ENCODE measurements at places on chromosomes 6 and 20. TPM values are rescaled to one million over a fixed set of nuclear protein-coding genes. Genes with fewer than 3 reads are reported as not detected.

SEMG1 gene
- total RNA-seq: not detected

BTNL2 gene
- total RNA-seq: not detected

TMEM242 gene
- 5.7 TPM for total RNA-seq

KHDC1L gene
- not detected for total RNA-seq

CALHM4 gene
- total RNA-seq: not detected

NOX3 gene
- total RNA-seq: not detected

TTLL9 gene
- 0.16 TPM for total RNA-seq

SLC17A3 gene
- total RNA-seq: not detected

CDKAL1 gene
- 15.7 TPM for total RNA-seq

BANF2 gene
- total RNA-seq: not detected

FAM83B gene
- 0.16 TPM for total RNA-seq

CST2 gene
- total RNA-seq: not detected

SLC22A1 gene
- 1.1 TPM for total RNA-seq

TPD52L2 gene
- total RNA-seq: 95.0 TPM

BPIFB1 gene
- total RNA-seq: not detected

ADGB gene
- total RNA-seq: not detected

TMEM30A gene
- 120 TPM for total RNA-seq

UTRN gene
- total RNA-seq: 86.8 TPM

MMP24OS gene
- total RNA-seq: 41.6 TPM

HELZ2 gene
- total RNA-seq: 38.1 TPM

OTOR gene
- not detected for total RNA-seq

SLC32A1 gene
- total RNA-seq: not detected

ROMO1 gene
- total RNA-seq: 284 TPM

SH3BGRL2 gene
- total RNA-seq: 2.7 TPM

HDGFL1 gene
- total RNA-seq: not detected

ARMH2 gene
- not detected for total RNA-seq

CLPSL2 gene
- not detected for total RNA-seq

ARMC2 gene
- 2.7 TPM for total RNA-seq

NR2E1 gene
- not detected for total RNA-seq

WFDC12 gene
- not detected for total RNA-seq

MTO1 gene
- total RNA-seq: 40.2 TPM

CST5 gene
- not detected for total RNA-seq

RCAN2 gene
- 0.09 TPM for total RNA-seq

CRYBG1 gene
- 8.0 TPM for total RNA-seq

RAB44 gene
- under 0.01 TPM for total RNA-seq

FOXQ1 gene
- total RNA-seq: 2.2 TPM

TFAP2B gene
- total RNA-seq: not detected

PSORS1C2 gene
- total RNA-seq: not detected

ACTL10 gene
- 1.9 TPM for total RNA-seq

RBPJL gene
- not detected for total RNA-seq

TCFL5 gene
- total RNA-seq: 11.7 TPM

CLVS2 gene
- total RNA-seq: under 0.01 TPM

MATN4 gene
- not detected for total RNA-seq

PRL gene
- not detected for total RNA-seq

CDYL gene
- 14.3 TPM for total RNA-seq

All from bronchial smooth muscle cell (primary cell).